ENCODE measurements at places on chromosomes 3 and 15.

DNA sequence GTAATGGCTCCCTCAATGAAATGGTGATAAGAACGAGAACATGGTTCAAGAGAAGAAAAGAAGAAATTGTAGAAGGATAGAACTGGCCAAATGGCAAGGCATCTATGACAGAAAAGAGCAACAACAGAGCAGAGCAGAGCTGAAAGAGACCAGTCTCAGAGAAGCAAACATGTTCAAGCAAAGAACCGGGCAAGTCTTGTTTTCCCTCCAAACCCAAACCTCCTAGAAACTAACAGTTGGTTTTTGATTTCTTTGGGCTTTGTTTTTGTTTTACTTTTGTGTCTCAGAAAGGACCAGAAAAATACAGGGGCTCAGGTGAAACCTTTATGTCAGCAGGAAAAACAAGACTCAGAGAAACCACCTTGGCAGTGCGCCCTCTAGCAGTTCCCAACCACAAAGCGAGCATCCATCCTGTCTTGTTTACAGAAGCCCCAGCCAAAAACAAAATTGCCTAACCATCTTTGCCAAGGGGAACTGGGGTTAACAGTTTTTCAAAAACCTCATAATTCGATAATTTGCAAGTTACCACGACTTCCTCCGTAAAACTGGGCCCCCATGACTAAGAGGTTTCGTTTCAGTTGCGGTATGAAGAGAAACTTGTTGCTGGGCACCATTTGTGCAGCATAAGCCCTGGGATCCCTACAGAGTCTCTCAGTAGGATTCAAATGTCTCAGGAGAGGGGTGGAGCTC, 159.2 kb upstream of the SLC24A5 start:
- peak; percentile 40 for DNase-seq

DNA sequence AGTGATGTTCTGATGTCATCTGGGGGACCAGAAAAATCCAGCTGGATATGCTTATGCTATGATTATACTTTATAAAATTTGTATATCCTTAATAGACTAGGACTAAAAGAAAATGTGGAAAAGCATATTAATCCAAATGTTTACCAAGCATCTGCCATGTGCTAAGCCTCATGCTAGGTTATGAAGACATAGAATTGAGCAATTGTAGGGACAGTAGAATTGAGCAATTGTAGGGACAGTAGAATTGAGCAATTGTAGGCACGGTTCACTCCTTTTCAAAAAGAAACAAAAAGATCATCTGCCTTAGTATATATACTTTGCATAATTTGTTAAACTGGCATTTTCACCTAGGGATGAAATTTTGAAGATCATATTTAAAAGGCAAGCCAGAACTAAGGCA, 18.3 kb downstream of the ABHD5 start:
- no peak for DNase-seq

- no peak for DNase-seq
Measured at GRCh38 chr3:176789281-176789705, 408.0 kb downstream of the TBL1XR1 start.

- DNase-seq = no peak
Measured at GRCh38 chr3:47579875-47580274, 1.2 kb upstream of the CSPG5 start.

DNA sequence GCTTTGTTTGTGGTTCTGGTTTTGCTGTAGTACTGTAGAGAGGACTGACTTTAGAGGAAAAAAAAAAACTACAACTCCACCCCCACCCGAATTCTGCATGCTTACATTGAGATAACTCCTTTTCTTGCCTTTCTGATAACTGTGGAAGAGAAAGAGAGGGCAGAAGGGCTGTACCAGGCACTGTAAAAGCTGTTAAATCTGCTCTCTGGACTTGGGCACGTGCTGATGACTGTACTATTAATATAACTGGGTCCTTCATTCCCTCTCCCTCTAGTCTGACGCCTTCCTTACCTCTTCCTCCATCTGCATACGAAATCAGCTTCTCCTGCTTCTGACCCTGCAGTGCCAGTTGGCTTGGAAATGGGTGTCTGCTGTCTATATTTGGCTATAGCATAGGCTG, 15.0 kb downstream of the MAPKBP1 start:
- no peak for DNase-seq

DNA sequence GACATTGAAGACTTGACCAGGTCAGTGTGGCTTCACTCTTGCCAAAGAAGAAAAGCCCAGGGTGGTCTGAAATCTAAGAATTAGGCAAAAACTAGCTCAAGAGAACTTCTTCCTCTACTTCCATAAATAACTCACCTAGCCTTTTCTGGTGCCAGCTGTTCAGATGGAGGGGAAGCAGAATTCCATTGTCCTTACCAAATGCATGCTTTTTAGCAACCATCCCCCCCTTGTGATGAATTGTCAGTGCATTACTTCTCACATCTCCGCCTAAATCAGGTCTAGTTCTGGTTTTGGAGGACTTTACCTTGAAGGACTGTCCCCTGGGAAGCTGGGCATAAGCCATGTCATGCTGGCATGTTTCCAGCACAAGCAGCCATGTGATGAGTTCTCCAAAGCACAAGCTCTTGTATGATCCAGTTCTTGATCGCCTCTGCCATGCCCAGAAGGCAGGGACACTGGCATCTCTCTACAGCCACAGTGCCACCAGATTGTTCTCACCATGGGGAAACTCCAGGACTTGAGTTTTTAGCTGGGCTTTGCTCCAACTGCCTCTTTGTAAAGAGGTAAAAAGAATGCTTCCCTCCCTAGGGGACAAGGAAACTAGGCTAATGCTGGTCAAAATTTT, 96.4 kb upstream of the IL12A start:
- DNase-seq = no peak

GRCh38 chr15:86610038-86610437, 530.4 kb downstream of the AGBL1 start:
- no peak for DNase-seq

DNA sequence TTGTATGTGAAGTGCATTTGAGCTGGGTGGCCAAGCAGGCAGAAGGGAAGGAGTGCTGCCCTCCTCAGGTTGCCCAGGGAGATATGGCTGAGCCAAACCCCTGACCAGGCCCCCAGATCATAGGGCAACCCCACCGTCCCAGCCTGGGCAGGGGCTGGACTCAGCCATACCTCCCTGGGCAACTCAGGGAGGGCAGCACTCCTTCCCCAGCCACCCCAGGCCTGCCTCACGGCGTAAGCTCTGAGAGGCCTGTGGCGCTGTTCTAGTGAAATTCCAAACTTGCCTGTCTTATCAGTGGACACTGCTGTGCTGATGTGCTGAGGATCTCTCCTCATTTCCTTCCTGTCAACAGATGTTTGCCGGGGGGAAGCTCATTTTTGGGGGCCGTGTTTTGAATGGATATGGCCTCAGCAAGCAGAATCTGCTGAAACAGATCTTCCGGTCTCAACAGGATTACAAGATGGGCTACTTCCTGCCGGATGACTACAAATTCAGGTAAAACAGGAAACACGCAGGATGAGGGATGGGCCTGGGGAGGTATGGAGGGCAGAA, 57.6 kb upstream of the FGD5 start:
- DNase-seq = no peak

GRCh38 chr3:73499787-73500186, 125.0 kb downstream of the PDZRN3 start:
- DNase-seq = no peak

GRCh38 chr3:37031096-37031682, 37.9 kb downstream of the MLH1 start:
- no peak for DNase-seq

DNA sequence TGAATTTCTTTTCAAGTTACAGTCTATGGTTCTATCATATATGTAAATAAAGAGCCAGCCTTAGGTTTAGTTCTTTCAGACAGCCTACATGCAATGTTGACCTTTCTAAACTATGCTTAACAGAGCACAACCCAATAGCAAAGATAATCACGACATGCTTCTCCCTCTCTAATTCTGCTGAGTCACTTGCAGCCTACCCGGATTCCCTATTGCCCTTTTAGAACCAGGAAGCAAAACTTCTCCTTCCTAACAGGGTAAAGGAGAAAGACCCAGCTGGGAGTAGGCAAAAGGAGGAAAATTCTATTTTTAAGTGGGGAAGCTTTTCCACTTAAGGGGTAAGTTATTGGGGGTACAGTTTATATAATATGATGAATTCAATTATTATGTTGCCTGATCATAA, 79.3 kb downstream of the SLC7A14 start:
- DNase-seq = no peak

DNA sequence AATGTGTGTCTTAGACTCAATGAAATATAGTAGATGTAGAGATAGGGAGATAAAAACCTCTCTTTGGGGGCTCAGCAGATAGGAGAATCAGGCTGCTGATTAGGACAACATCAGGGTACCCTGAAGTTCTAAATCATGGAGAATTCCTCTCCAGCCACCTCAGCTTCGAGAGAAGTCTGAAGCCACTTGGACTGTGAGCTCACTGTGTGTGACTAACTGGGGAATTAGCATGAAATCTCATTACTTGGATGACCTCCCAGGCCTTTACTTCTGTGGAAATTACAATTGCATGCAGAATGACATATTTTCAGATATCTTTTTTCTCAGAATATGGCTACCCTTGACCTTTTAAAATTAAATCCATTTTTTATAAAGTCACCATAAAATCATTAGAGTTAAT, 128.0 kb upstream of the MRPL3 start:
- DNase-seq = no peak

GRCh38 chr3:192888190-192888589, 29.5 kb downstream of the MB21D2 start:
- DNase-seq = no peak

- DNase-seq = no peak
Measured at GRCh38 chr3:112956351-112956750, 18.6 kb downstream of the CD200R1 start.

DNA sequence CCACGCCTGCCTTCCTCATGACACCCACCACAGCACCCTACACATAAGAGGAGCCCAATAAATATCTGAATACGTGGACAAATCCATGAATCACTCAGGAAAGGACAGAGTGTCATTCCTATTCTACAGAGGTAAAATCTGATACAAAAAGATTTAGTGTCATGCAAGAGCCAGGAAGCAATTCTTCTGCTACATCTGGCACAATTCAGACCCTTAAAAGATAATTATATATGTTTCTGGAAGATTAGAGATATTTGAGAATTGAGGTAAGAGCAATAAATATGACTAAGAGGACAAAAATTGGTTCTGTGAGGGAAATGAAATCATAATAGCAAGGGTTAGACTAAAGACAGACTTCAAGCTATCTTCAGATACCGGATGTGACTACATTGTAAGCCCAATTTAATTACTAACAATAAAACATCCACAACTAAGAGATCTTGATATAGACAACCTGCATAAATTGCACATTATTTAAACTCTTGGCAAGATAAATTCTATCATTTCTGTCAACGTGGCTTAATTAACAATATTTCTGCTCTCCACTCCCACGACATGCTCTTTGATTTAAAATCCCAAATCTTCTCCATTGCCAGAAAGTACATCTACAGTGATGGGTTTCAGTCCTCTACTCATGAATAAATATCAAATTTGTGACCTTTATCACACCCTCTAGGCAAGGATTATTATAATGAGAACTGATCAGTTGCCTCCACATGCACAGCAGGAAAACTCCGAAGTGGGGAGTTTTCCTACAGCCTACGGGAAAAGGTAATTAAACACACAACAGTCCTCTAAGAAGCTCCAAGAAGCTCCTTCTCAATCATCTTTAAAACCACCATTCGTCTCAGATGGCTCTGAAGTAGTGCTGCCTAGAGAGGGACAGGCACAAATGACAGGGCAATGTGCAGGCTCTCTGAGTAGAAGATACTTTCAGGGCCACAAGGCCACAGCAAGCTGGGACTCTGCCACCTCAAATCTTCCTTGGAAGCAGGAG, 32.6 kb downstream of the MB21D2 start:
- DNase-seq = no peak

DNA sequence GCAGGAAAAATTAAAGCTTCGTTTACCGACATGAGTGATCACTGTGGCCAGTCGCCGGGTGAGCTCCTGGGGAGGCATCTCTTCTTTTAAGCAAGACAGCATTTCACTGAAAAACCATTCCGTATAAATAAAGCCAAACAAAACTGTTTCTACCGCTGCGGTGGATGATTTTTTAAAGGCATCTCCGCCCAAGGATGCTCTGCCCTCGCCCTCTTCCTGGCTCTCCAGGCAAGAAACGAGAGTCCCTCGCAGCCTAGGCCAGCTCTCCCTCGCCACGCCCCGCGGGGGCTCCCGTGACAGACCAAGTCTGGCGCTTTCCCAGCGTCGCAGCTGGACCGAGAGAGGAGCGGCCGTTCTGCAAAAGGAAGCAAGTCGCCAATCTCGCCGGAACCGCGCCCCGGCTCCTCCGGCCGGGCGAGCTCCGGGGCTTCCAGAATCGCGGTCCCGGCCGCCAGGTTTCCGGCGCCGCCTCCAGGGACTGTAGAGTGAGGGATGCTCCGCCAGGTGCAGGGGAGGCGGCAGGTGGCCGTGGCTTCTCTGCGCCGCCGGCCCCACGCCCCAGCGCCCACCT, 458 bp downstream of the MCF2L2 start:
- DNase-seq = peak; percentile 50

- peak; percentile 81 for DNase-seq
Measured at GRCh38 chr3:71389911-71390573, 193.5 kb downstream of the FOXP1 start.

GRCh38 chr3:138493804-138494606, 59.6 kb downstream of the ESYT3 start:
- no peak for DNase-seq

- DNase-seq = no peak
Measured at GRCh38 chr15:80549191-80549590, 145.0 kb downstream of the ARNT2 start.

DNA sequence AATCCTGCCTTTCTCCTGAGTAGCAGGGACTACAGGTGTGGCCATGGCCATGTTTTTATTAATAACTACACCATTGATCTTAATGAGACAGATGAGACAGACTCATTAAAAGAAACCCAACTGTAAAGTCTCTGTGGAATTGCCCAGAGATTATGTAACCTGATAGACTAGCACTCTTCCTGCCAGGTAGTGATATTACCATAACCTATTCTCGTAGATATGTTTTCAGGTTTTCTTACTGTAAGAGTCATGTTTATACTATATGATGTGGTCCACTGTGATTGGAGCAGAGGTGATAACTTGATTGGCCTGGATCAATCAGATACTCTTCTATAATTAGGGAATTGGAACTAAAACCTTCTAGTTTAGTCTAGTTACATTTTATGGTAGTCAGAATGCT, 93.7 kb downstream of the NFKBIZ start:
- DNase-seq = no peak

DNA sequence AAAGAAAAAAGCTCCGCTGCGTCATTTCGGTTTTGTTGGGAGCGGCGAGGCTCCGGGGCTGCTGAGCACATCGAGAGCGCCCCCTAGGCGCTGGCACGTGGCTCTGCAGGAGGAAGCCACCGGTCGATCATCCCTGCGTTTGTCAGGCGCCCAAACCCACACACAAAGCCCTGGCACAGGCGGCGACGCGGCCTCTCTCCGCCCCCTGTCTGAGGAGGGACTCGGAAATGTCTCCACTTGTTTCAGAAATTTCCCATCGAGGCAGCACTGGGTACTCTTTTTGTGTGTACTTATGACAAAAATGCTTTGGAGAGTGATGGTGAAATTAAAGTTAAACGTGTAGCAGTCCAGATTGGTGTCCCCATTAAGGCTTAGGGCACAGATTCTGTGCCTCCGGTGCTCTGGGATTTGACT, 407.3 kb upstream of the ONECUT1 start:
- peak; percentile 41 for DNase-seq

GRCh38 chr3:123953735-123954134, 7.3 kb downstream of the CCDC14 start:
- no peak for DNase-seq

All from left hindlimb (tissue), 1 donor.